ENCODE measurements at places on chromosomes 7 and 10.

DNA sequence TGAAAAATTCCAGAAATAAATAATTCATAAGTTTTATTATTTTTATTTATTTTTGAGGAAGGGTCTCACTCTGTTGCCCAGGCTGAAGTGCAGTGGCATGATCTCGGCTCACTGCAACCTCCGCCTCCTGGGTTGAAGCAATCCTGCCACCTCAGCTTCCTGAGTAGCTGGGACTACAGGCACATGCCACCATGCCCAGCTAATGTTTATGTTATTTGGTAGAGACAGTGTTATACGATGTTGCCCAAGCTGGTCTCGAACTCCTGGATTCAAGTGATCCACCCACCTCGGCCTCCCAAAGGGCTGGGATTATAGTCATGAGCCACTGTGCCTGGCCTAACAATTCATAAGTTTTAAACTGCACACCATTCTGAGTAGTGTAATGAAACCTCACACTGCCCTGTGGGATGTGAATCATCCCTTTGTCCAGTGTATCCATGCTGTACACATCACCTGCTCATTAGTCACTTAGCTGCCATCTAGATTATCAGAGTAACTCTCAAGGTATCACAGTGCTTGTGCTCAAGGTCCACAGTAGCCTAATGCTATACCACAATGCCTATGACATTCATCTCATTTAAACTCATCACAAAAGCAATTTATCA, 17.9 kb downstream of the RTKN2 start:
- DNase-seq, result peak; percentile 49

DNA sequence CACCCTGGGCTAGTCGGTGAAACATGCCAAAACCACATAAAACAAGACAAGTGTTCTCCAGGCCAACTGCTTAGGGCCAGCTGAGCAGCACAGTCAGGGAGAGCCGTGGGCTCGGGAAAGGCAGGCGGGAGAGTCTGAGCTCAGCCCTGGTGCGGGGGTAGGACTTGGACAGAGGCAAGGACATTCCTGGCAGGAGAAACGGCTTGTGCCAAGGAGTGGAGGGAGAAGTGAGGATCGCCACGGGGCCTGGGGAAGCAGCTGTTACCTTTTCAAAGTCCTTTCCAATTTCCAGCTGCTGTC, 4.2 kb downstream of the ELN start:
- DNase-seq, result peak; percentile 67

GRCh38 chr10:132705173-132705572, 80.8 kb downstream of the NKX6-2 start:
- no peak for DNase-seq

DNA sequence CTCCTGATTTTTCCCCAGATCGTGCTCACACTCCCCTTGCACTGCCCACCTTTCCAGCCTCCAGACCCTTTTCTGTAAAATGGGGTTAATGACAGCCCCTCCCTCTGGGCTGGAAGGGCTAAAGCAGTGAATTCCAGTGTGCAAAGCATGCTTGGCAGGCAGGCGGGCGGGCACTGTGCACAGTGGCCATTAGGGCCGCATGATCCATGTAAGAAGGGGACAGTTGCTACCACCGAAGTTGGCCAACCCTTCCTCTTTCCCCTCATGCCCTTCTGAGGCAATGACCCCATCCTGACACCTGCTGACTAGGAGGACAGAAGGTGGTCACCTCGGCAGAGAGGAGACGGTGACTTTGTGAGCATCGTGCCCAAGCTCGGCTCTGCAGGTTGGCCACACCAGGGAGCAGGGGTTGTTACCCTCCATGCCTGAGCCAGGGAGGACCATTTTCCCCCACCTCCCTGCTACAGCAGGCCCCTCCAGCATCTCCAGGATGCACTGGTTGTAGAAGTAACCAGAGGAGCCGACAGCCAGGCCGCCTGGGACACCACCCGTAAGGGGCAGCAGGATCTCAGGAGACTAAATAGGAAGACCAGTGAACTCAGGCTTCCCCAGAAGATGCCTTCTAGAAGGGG, 166.4 kb downstream of the SLIT1 start:
- DNase-seq, result no peak

DNA sequence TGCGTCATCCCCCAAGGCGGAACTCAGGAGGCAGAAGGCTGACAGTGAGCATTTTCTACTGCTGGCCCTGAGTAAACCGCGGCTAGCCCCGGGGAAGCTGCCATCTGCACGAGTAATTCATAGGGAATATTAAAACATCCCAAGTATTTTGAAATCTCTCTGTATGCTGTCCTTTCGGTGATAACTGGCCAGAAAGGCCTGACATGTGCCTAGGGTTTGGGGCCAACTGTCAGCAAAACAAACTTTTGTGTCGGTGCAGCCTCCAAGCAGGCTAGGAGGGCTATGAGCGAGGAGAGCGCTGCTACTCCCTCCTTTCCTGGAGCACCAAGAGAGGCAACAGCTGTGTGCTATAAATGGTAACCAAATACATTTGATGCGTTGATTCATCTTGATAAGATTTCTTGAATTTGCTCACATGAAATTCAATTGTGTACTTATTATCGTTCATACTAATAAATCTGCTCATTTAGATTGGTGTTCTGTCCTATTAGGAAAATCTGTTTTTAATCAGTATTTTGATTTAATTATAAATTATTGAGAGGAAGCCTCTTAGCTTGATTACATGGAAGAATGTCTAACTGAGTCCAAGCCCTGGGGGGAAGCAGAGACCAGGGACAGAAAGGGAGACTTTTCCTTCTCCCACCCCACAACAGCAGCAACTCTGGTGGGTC, 124.4 kb upstream of the NPS start:
- DNase-seq, result peak; percentile 15

Measured in skeletal muscle cell (primary cell).